ENCODE measurements at places on chromosomes 16 and 17.

GRCh38 chr16:67551972-67552371 is 10.4 kb upstream of the CTCF start:
- no peak for DNase-seq

- DNase-seq: no peak
Observed at GRCh38 chr17:2054512-2055291, at the start of gene HIC1. HIC1 (plus strand) TSS chr17:2055103; CDS start chr17:2056691, 1,588 bp downstream.

DNA sequence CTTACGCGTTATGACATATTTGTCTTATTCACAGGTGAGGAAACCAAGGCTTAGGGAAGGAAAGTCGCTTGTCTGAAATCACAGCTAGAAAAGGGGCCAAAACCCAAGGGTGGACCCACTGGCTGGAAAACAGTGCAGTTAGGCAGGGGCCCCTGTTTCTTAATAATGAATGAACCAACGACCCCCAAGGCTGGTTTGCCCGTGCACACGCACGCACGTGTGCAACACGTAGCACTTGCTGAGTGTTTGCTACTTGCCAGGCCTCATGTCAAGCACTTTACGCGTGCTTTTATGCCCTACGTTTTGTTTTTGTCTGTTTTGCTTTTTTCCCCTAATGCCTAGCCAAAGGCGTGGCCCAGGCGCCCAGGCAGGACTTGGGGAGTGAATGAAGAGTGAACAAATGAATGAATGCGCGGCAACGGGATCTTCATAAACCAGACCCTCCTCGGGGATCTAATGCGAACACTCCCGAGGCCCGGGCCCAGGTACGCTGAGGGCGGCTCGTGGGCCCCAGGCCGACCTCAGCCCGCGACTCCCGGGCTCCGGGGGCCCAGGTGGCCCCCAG is 571 bp upstream of the USP10 start:
- DNase-seq: no peak

GRCh38 chr17:77451245-77451893 is 310.6 kb downstream of the SEC14L1 start:
- no peak for DNase-seq

GRCh38 chr17:69722518-69722917 is 308.0 kb downstream of the MAP2K6 start:
- DNase-seq: no peak

- no peak for DNase-seq
Observed at GRCh38 chr16:84647828-84648594, at the start of gene KLHL36. KLHL36 (plus strand) TSS chr16:84648511; CDS start chr16:84650868, 2,357 bp downstream.

- DNase-seq: no peak
Observed at GRCh38 chr16:24070851-24071250, 185.3 kb upstream of the CACNG3 start.

GRCh38 chr16:56493126-56493525 is 26.7 kb downstream of the BBS2 start:
- no peak for DNase-seq

DNA sequence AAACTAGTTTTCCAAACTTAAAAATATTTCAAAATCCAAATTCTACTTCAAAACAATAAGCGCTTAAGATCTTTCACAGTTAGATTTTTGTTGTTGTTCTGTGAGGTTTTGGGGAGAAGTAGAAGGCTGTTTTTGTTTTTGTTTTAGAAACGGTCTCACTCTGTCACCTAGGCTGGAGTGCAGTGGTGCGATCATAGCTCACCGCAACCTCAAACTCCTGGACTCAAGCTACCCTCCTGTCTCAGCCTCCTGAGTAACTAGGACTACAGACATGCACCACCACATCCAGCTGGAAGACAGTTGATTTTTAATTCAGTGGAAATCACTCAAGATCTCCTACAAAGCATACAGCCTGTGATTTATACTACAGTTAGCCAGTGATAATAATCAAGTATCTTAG is 2.7 kb downstream of the SHCBP1 start:
- no peak for DNase-seq

GRCh38 chr17:81978524-81979298 is 1.3 kb downstream of the ASPSCR1 start:
- DNase-seq: no peak

DNA sequence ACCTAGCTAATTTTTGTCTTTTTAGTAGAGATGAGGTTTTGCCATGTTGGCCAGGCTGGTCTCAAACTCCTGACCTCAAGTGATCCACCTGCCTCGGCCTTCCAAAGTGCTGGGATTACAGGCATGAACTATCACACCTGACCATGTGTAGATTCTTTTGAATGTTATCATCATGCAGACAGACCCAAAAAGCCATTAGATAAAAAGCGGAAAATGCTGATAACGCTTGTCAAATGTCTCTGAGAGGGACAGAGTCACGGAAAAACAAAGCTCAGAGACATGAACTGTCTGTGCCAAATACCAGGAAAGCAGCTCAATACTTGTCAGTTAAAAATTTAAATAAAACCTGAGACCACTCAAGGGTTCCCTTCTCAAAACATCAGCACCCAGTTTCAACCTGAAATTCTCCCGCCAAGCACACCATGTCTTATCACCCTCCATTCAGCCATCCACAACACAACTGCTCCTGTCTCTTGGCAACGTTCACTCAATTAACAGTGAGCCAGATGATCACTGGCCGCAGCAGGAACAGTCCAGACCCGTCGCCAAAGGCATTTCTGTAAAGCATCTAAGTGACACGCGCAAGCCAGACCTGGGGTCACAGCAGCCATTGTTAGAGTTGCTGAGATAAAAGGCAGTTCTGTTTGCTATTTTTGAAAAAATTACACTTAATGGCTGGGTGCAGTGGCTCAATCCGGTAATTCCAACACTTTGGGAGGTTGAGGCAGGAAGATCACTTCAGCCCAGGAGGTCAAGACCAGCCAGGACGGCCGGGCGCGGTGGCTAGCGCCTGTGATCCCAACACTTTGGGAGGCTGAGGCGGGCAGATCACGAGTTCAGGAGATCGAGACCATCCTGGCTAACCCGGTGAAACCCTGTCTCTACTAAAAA is 29.7 kb downstream of the FANCA start:
- DNase-seq: no peak

- no peak for DNase-seq
Observed at GRCh38 chr16:49876716-49877129, 20.8 kb upstream of the ZNF423 start.

GRCh38 chr17:66791347-66791746 is 43.6 kb upstream of the CACNG5 start:
- no peak for DNase-seq

GRCh38 chr17:58352596-58353388 is 791 bp upstream of the SUPT4H1 start:
- no peak for DNase-seq

DNA sequence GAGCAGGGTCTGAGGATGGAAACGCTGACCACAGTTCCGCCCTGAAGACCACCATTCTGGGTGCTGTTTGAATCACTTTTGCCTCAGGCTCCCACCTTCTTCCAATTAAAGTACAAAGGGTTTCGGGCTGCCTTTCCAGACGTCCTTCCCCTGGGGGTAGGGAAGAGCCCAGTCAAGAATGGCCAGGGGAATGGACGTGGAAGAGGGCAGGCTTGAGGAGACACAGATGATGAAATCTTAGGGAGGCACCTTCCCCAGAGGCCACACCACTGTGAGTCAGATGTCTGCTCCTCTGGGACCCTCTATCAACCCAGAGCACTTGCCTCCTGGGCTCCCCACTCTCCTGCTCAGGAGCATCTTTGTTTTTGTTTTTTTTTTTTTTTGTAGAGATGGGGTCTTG is 27.5 kb upstream of the MTSS2 start:
- DNase-seq: no peak

DNA sequence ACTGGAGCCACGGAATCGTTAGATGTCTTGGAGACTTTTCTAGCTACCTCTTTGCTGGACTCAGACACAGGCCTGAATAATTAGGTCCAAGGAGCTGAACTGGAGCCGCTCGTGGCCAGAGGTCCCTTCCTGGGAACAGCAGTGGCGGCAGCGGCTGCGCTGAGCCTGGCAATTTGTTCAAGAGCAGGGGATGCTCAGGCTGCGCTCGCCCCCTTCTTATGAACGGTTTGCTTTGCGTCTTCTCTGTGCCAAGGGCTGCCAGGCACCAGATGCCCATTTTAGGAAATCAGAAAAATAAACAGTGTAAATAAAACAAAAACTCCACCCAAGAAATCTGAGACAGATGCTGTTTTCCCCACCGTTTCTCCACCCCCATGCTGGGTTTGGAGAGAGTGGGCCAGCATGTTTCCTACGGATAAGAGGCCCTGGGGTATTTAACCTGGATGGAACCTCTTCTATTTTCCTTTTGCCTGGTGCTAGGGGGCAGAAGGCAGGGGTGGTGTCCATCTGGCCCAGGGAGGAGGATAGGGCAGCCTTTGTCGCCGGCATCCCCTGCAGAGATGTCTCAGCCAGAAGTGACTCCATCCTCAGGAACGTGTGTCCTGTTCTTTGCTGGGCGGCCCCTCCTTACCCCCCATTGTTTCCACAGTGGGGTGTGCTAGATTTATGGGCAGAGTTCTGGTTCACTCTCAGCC is 163.4 kb downstream of the SEC14L1 start:
- DNase-seq: no peak

DNA sequence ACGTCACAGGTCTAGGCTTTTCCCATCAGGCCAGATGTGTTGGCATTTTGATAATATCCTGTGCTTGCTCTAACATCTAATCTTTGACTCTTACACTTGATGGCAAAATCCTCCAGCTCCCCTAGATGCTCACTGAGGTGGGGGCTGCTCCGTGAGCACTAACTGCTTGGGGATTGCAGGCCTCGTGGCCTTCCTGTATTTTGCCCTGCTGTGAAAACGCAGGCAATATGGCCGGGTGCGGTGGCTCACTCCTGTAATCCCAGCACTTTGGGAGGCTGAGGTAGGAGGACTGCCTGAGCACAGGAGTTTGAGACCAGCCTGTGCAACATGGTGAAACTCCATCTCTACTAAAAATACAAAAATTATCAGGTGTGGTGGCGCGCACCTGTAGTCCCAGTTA is 9.7 kb upstream of the MLKL start:
- no peak for DNase-seq

DNA sequence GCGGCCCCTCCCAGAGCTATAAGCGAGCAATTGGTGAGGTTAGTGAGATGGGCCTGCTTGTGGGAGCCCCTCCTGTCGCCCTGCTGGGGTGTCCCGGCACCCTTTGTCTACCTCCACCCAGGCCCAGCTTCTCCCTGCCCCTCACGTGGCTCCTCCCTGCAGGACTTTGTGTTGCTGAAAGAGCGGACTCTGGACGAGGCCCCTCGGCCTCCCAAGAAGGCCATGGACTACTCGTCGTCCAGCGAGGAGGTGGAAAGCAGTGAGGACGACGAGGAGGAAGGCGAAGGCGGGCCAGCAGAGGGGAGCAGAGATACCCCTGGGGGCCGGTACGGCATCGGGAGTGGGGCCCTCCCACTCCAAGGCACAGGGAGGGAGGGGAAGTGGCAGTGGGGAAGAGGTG is 6.1 kb upstream of the C17orf107 start:
- DNase-seq: no peak

DNA sequence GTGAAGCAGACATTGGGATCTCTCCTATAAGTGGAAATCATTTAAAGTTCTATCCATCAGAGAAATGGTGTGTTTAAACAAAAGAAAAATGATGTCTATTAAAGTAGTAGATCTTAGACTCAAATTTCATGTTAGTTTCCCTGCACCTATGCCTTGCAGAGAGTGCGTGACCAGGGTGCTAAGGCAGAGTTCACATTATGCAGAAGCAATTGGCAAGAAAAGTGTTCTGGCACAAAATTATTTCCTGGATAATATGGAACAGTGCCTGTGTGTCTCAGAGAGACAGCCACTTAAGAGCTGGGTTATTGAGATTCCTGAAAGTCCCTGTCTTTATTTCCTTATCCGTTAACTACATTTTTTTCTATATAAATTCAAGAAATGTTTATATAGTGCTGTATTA is 457.0 kb downstream of the CDH8 start:
- no peak for DNase-seq

DNA sequence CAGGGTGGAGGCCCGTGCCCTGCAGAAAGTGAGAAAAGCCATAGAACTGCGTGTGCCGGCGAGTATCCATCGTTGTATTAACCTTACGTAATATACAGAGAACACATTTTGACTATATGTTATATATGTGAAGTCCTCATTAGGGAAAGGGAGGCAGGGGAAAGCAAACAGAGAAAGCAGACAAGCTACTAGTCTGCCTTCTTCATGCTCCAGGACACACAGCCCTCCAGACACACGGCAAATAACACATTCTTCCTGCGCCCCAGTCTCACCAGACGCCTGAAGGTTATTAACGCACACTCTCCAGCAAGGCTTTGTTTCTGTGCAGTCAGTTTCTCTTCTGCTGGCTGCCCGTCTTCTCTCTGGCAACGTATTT is 28.8 kb downstream of the PRDM7 start:
- no peak for DNase-seq

DNA sequence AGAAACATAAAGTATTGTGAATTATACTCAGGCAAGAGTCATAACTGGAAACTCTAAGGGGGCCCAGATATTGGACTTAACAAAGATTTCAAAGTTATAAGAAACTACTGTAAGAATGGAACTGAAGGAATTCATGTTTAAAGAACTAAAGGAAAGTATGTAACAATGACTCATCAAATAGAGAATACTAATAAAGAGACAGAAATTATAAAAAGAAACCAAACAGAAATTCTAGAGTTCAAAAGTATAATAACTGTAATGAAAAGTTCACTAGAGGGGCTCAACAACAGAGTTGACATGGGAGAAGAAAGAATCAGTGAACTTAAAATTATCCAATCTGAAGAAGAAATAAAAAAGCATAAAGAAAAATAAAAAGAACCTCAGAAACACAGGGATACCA is 55.4 kb downstream of the ADCY9 start:
- no peak for DNase-seq

DNA sequence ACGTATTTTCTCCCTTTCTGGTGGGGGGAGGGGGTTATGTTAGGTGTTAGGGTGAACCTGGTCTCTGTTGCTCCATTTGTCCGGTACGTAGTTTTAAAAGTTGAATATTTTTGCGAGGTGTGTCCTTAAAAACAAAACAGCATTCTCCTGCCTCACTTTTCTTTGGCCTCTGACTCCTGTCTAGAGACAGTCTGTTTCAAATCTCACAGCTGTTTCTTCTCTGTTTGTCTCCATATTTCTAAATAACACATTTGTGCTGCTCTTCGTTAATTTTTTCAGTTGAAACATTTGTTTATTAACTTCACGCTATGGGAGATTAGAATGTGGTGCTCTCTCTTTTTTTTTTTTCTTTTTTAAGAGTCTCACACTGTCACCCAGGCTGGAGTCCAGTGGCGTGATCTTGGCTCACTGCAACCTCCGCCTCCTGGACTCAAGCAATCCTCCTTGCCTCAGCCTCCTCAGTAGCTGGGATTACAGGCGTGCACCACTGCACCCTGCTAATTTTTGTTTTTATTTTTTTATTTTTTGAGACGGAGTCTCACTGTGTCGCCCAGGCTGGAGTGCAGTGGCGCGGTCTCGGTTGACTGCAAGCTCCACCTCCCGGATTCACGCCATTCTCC is 31.7 kb downstream of the RPA1 start:
- DNase-seq: no peak

DNA sequence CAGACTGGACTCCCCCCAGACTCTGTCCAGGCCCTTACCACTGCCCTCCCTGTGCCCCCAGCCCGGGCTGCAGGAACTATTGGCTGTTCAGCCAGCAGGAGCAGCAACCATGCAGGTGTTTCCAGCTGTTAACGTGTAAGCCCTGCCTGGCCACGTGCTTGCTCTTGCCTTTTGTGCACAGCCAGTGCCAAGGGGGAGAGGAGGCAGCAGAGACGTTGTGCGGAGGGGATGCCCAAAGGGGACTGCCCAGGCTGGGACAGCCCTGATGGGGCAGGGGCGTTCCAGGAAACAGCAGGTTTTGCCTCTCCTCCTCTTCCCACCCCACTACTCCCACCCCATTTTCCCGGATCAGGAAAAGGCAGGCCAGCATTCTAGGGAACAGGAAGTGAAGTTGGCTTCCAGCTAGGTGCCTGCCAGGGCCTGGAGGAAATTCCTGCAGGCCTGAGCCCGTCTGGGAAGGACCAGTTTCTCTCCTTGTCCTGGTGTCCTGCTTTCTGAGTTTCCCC is 16.7 kb upstream of the LASP1NB start:
- DNase-seq: no peak
